MG63 (cell line): ENCODE measurements at places on chromosomes 13 and 19. TPM values are rescaled to one million over a fixed set of nuclear protein-coding genes. Genes with fewer than 3 reads are reported as not detected.

LGALS13 gene
- not detected in 2 replicates for total RNA-seq

RINL gene
- 6.9 and 8.2 TPM in 2 replicates for total RNA-seq

SYT5 gene
- total RNA-seq = not detected in 2 replicates

PSG3 gene
- total RNA-seq = not detected in 2 replicates

SPTBN4 gene
- 0.16 and 3.0 TPM in 2 replicates for total RNA-seq

MCOLN1 gene
- 6.4 and 10.3 TPM in 2 replicates for total RNA-seq

BEST2 gene
- total RNA-seq = 0.30 TPM in 1 of 2 replicates, not detected in the other

CFD gene
- 2.8 TPM in 1 of 2 replicates, not detected in the other for total RNA-seq

FPR1 gene
- not detected in 2 replicates for total RNA-seq

ZNF724 gene
- total RNA-seq = 0.82 and 0.84 TPM in 2 replicates

OR7C1 gene
- total RNA-seq = not detected in 2 replicates

ZNF708 gene
- 1.3 and 1.8 TPM in 2 replicates for total RNA-seq

ZNF229 gene
- total RNA-seq = not detected in 2 replicates

ZNF578 gene
- 0.07 TPM in 1 of 2 replicates, not detected in the other for total RNA-seq

CAMSAP3 gene
- total RNA-seq = 0.56 and 0.89 TPM in 2 replicates

ERICH4 gene
- not detected in 2 replicates for total RNA-seq

SSC5D gene
- 1.4 TPM in 1 of 2 replicates, not detected in the other for total RNA-seq

SIGLEC5 gene
- total RNA-seq = not detected in 2 replicates

DCLK1 gene
- total RNA-seq = 5.5 and 7.0 TPM in 2 replicates

ANKRD24 gene
- 0.13 TPM in 1 of 2 replicates, not detected in the other for total RNA-seq

ZNF536 gene
- not detected in 2 replicates for total RNA-seq

GNG7 gene
- 0.20 TPM in 1 of 2 replicates, not detected in the other for total RNA-seq

GPR12 gene
- total RNA-seq = not detected in 2 replicates

GJB2 gene
- total RNA-seq = 0.13 TPM in 1 of 2 replicates, not detected in the other

TSHZ3 gene
- total RNA-seq = 2.2 and 2.6 TPM in 2 replicates
